WTC11 (cell line): ENCODE measurements at places on chromosomes 16 and 17. TPM values are rescaled to one million over a fixed set of nuclear protein-coding genes. Genes with fewer than 3 reads are reported as not detected.
A peak's percentile ranks its signal among the peaks of the same experiment; 100 is the strongest.

The LPO gene
- 0.20 to 0.50 TPM (median 0.23 TPM) in 3 replicates for total RNA-seq

DNA sequence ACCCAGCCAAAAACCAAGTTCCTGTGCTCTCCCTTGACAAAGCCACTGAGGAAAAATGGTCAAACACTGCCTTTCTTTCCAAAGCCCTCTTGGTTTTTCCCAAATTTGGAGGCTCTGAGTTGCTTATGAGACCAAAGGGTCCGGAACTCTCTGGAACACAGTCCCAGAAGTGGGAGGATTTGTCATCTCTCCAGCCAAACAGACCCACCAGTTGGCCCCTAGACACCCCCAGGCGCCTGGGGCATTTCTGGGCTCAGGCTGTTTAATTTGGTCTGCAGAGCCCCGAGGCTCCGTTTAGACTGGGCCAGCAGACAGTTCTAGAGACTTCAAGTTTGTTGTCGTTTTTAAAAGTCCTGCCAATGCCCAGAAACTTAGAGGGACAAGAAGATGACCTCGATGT is 239.1 kb downstream of the SEC14L1 start:
- peaks cover 91% of the 10 kb centered on the region for H3K4me1 ChIP-seq
- no peak for DNase-seq
- no peak overlapping the region for H3K4me3 ChIP-seq
- no peaks in the 10 kb centered on the region for H3K36me3 ChIP-seq
- 0 out of 2 replicates have a peak overlapping the region, but pooled peaks have one; percentile 45 for H3K27ac ChIP-seq
- no peaks in the 10 kb centered on the region for H3K27me3 ChIP-seq

GRCh38 chr16:84751241-84751640 is 51.4 kb downstream of the USP10 start:
- peaks cover 47% of the 10 kb centered on the region for H3K4me1 ChIP-seq
- no peaks in the 10 kb centered on the region; the same call in 1 of the 2 replicates for H3K36me3 ChIP-seq
- no peak overlapping the region for H3K27ac ChIP-seq
- no peak overlapping the region for H3K4me3 ChIP-seq

DNA sequence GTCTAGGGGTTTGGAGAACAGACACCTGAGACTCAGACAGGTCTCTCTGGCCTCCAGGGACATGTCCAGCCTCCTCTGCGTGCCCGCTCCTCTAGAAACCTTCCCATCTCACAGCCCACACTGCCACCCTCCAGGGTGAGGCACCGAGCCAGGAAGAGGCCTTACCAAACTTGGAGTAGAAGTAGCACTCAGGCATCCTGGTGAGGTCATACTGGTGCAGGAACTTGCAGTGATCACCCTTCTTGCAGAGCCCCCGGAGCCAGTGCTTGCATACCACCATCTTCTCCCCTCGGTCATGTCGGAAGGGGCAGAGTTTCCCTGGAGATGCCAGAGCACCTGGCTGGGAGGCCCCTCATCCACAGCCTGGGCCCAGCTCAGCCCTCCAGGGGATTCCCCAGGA is 4.2 kb downstream of the CPSF4L start:
- H3K36me3 ChIP-seq, result no peaks in the 10 kb centered on the region
- no peak for DNase-seq
- no peaks in the 10 kb centered on the region; the same call in none of the 2 replicates for H3K27me3 ChIP-seq
- no peak overlapping the region for H3K27ac ChIP-seq
- no peak overlapping the region for H3K4me3 ChIP-seq

- H3K27ac ChIP-seq, result no peak overlapping the region
- no peaks in the 10 kb centered on the region for H3K4me1 ChIP-seq
- H3K36me3 ChIP-seq, result peaks cover 10% of the 10 kb centered on the region
- no peak for DNase-seq
- peaks cover 16% of the 10 kb centered on the region for H3K27me3 ChIP-seq
These were observed 186.8 kb downstream of the COPRS start for GRCh38 chr17:31672161-31672819.

- DNase-seq, result no peak
- H3K4me1 ChIP-seq, result peaks cover 62% of the 10 kb centered on the region
- H3K27me3 ChIP-seq, result no peaks in the 10 kb centered on the region
- peak overlapping the region; percentile 76 for H3K27ac ChIP-seq
- peaks cover 7% of the 10 kb centered on the region; the same call in 1 of the 2 replicates for H3K36me3 ChIP-seq
- H3K4me3 ChIP-seq, result no peak overlapping the region
These were observed 98.5 kb downstream of the ZNF778 start for GRCh38 chr16:89315791-89316581.

DNA sequence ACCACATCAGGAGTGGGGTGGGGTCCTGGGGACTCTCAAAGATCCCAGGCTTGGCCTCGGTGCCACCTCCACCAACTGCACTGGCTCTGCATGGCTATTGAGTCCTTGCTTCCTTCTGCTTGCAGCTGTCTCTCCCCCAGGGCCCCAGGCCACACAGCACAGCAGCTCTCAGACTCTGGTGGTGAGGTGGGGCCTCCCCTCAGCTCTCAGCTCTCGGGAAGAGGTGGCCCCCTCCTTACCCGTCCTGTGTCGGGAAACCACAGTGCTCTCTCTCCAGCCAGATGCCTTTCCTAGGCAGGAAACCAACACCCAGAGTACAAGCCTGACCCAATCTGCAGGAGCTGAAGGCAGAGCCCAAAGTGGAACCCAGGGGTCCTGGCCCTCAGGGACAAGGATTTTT is 18.5 kb downstream of the SRCIN1 start:
- H3K27me3 ChIP-seq, result peaks cover 16% of the 10 kb centered on the region
- no peak for DNase-seq
- no peak overlapping the region for H3K4me3 ChIP-seq
- no peak overlapping the region for H3K27ac ChIP-seq
- no peaks in the 10 kb centered on the region for H3K36me3 ChIP-seq

GRCh38 chr17:55116440-55116914 is 147.9 kb downstream of the STXBP4 start:
- DNase-seq, result no peak
- H3K27ac ChIP-seq, result no peak overlapping the region
- no peaks in the 10 kb centered on the region for H3K27me3 ChIP-seq
- no peaks in the 10 kb centered on the region for H3K4me1 ChIP-seq

The TBC1D16 gene
- total RNA-seq, result 89.8 to 96.1 TPM (median 90.4 TPM) in 3 replicates

The WNT9B gene
- 0.41 to 0.87 TPM (median 0.44 TPM) in 3 replicates for total RNA-seq

The CACNA1H gene
- 38.0 to 46.9 TPM (median 46.4 TPM) in 3 replicates for total RNA-seq

The PLCG2 gene
- total RNA-seq, result 7.0 to 8.7 TPM (median 8.6 TPM) in 3 replicates

- no peak for DNase-seq
- no peaks in the 10 kb centered on the region; the same call in 1 of the 2 replicates for H3K27me3 ChIP-seq
- no peaks in the 10 kb centered on the region for H3K36me3 ChIP-seq
These were observed 3.7 kb downstream of the KRT24 start for GRCh38 chr17:40699853-40700252.

The ZP2 gene
- total RNA-seq, result 0.07 TPM in 1 of 3 replicates, not detected in the others

DNA sequence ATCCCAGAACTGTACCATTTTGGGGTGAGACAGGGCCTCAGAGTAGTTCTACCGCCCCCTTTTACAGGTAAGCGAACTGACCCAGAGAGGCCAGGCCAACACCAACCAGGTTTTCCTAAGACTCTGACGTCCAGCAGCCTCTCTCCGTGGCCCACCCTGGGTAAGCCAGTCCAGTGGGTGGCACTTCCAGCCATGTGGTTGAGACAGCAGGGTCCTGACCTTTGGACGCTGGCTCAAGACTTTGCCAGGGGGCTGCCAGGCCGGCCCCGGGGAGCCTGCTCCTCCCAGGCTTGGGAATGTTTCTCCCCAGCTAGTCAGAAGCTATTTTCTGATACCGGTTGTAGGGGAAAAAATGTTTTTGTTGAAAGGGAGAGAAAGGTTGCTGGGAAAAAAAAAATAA is 16.9 kb downstream of the GPRC5C start:
- peaks cover 32% of the 10 kb centered on the region for H3K4me1 ChIP-seq
- H3K36me3 ChIP-seq, result no peaks in the 10 kb centered on the region
- peaks cover 23% of the 10 kb centered on the region for H3K27me3 ChIP-seq
- DNase-seq, result no peak
- H3K27ac ChIP-seq, result no peak overlapping the region

- no peak for DNase-seq
- H3K4me1 ChIP-seq, result peaks cover 12% of the 10 kb centered on the region
- H3K27me3 ChIP-seq, result peaks cover 3% of the 10 kb centered on the region; the same call in 1 of the 2 replicates
- H3K27ac ChIP-seq, result peak overlapping the region; percentile 26
- H3K36me3 ChIP-seq, result no peaks in the 10 kb centered on the region
These were observed 8.2 kb downstream of the HSD3B7 start for GRCh38 chr16:30992931-30993816.

The GGNBP2 gene
- total RNA-seq, result 38.1 to 49.6 TPM (median 42.0 TPM) in 3 replicates

GRCh38 chr17:66509926-66510325 is 207.5 kb downstream of the PRKCA start:
- no peaks in the 10 kb centered on the region for H3K36me3 ChIP-seq
- H3K27ac ChIP-seq, result no peak overlapping the region
- no peak overlapping the region for H3K4me3 ChIP-seq
- peaks cover 26% of the 10 kb centered on the region for H3K4me1 ChIP-seq
